Mesendoderm (in vitro differentiated cells): ENCODE measurements at places on chromosomes 11 and 22.
A peak's percentile ranks its signal among the peaks of the same experiment; 100 is the strongest.

DNA sequence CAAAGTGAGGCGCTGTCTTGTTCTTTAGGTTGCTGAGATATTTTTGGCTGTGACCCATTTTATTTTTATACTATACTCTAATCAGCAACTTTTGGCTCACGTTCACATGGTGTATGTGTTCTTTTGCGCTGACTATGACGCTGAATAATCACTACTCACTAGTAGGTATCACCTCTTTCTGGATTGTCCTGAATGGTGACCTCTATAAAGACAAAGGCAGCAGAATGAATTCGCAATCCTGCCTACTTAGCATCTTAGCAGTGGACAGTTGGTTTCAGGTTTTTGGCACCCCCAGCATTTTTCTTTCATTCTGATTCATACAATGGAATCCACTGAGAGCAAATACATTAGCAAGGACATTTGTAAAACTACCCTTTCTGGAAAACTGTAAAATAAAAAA, 351.3 kb downstream of the JRKL start:
- DNase-seq, result no peak

DNA sequence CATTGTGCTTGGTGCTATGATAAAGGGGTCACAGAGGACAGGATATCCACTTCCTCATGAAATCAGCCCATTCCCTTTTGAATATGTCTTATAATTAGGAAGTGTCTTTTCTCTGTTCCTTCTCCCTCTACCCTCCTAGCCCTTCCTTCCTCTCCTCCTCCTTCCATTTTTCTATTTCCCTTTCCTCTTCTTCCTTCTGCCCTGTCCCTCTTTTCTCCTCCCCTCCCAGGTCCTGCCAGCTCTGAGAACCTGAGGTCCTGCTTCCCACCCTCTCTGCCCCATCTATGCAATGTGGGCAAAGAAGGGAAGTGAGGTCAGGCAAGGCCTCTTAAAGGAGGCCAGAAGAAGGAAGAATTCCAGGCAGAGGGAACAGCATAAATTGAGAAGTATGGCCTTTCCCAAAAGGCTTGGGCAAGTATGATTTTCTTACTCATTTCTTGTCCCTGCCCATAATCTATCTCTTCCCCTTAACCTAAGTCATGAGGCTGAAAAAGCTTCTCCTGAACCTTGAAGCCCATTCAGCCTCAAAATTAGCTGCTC, 7.7 kb upstream of the UBASH3B start:
- DNase-seq, result no peak

GRCh38 chr11:69771466-69771865, 3.7 kb downstream of the FGF4 start:
- no peak for DNase-seq

GRCh38 chr11:64855596-64856304, 11.3 kb upstream of the CDC42BPG start:
- no peak for DNase-seq

- peak; percentile 85 for DNase-seq
These were observed 1.3 kb upstream of the PATZ1 start for GRCh38 chr22:31347251-31348008.

DNA sequence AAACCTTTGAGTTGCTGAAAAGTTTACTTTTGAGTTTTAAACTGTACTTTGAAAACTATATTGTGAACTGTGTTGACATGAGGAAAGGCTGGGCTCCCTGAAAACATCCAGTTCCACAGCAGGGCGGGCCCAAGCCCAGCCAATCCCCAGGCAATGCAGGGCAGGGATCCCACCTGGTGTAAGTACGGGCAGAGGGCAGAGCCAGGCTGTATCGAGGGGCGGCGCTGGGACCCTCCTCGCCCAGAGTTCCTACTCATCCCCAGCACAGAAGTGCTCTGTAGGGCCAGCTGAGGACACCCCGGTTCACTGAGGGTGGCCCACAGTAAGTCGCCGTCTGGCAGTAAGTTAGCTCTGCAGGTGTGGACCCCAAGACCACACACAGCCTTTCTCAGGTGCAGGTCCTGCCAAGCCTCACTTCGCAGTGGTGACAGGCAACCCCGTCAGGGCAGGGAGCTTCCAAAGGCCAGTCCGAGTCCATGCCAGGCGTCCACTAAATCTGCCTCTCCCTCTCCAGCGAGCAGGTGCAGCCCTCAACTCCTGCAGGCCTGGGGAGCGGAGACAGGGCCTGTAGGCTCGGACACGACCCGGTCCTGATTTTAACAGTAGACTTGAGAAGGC, 6.3 kb downstream of the RASSF7 start:
- DNase-seq, result no peak

DNA sequence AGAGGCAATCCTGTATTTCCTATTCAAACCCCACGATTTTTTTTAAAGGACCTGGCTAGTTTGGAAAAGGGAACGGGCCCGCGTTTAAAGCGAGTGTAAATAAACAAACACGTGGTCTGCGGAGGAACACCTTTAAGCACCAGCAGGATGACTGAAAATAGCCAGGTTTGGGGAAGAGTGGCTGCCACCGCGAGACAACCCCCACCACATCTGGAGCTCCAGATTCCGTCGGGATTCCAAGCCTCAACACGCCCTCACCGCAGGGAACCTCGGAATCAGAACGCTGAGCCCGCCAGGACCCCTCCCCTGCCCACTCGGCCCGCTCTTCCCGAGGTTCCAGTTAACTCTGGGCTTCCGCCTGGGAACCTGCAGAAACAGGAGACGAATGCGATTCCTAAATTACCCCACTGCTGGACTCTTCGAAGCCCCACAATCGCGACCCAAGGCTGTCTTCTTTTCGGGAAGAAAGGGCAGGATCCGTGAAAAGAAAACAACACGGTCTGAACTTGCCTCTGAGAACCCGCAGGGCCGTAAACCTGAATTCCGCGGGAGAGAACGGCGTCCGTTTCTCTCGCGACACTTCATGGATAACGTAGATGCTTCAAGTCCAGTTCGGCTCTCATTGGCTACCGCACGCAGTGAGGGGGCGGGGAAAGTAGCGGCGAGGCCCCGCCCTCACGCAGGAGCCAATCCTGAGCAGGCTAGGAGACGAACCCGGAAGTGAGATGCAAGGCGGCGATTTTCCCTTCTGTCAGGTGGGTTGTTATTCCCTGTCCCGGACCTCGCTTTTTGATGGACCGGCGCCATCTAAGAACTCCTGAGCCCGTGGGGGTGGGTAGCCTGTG, at the start of the genes ANKRD49 and MRE11:
Gene ANKRD49, plus strand, starts transcription at position 704 of the 845 bp plus-strand sequence. CDS start 2,710 bp downstream, outside the sequence.
Gene MRE11, minus strand, starts transcription at position 564 of the 845 bp plus-strand sequence. CDS start 1,043 bp downstream, outside the sequence.
- DNase-seq, result peak; percentile 100

DNA sequence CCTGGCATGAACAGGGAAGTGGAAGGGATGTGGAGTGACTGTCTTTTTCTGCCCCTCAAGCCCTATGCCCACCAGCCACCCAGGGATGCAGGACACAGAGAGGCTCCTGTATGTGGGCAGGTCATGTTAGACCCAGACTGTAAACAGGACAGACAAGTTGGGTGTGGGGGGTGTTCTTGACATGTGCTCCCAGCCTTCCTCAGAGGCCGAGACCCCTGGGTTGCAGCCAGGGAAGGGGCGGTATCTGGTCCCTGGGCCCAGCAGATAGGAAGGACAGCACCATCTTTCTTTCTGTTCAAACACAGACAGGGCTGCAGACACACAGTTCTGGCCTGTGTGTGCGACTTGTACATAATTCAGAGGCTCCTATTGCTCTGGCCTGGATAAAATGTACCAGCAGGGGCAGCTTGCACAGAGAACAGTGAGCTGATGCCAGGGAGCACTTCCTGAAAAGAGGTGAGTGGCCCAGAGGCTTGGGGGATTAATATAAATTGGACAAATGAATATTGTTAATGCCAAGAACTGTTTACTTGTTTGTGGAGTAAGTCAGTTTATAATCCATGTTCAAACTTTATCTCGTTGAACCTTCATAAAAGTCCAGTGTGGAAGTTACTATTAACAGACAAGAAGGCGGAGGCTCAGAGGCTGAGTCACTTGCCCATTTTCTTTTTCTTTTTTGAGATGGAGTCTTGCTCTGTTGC, 16.6 kb downstream of the GDPD5 start:
- DNase-seq, result no peak

- peak; percentile 88 for DNase-seq
These were observed 56.8 kb upstream of the THY1 start for GRCh38 chr11:119479685-119480275.

GRCh38 chr11:75280227-75280701, 39.7 kb downstream of the TPBGL start:
- peak; percentile 92 for DNase-seq

GRCh38 chr11:29962243-29962642, 54.6 kb downstream of the KCNA4 start:
- peak; percentile 75 for DNase-seq

GRCh38 chr11:116901964-116902688, 64.7 kb upstream of the APOA1 start:
- no peak for DNase-seq

DNA sequence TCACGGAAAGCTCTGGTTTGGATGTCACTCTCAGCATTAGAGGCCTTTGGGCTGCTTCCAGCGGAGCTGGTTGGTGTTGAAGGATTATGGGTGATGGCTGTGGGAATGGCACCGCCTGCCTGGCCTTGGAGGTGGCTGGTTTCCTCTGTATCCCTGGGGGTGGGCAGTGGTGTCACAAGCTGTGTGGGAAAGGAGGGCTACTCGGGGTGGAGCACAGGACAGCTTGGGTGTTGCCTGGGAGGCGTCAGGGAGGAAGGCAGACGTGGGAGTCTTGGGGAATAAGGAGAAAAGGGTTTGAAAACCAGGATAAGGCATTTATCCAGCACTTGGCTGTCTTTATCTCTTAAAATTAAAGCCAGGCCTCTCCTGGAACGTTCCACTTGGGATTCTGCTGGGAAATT, 71.8 kb downstream of the ADAMTS15 start:
- no peak for DNase-seq

GRCh38 chr11:83715927-83716535, 429.9 kb upstream of the CCDC90B start:
- no peak for DNase-seq

DNA sequence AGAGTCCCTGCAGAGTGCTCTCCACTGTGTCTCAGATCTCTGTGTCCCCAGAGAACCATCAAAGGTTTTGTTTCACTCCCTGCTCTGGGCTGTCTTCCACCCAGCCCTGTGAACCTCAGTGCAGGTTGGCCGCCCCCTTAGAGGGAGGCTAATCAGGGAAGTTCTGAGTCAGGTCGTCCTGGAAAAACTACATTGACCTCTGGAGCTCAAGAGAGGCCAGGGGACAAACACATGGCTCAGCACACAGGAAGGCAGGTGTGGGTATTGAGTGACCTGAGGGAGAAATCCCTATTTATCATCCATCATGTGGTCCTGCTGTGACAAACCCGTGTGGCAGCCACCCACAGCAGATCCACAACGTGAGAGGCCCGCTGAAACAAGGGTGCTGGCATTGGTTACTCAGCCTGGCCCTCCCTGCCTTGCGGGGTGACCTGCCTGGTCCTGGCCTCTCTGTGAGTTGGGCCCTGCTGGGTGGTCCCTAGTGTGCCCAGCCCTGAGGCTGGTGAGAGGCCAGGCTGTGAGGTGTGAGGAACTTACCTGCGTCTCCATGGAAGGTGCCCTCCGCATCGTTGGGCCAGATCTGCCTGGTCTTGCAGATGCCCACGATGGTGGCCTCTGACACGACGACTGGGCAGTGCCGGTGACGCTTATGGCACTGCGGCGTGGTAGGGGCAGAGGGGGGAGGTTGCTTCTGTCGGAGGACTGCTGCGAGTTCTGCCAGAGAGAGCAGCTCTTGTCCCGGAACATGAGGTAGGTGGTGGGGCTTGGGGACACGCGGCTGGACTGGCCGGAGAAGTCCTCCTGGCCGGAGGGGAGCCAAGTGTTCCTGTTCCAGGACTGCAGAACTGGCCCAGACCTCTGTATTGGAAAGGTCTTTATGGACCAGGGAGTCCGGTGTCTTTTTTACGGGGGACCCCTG, 669 bp upstream of the BCR start:
- peak; percentile 26 for DNase-seq

- DNase-seq, result no peak
These were observed 48.0 kb downstream of the CELF1 start for GRCh38 chr11:47504910-47505309.

- DNase-seq, result no peak
These were observed 79.7 kb downstream of the FAT3 start for GRCh38 chr11:92304271-92304670.

DNA sequence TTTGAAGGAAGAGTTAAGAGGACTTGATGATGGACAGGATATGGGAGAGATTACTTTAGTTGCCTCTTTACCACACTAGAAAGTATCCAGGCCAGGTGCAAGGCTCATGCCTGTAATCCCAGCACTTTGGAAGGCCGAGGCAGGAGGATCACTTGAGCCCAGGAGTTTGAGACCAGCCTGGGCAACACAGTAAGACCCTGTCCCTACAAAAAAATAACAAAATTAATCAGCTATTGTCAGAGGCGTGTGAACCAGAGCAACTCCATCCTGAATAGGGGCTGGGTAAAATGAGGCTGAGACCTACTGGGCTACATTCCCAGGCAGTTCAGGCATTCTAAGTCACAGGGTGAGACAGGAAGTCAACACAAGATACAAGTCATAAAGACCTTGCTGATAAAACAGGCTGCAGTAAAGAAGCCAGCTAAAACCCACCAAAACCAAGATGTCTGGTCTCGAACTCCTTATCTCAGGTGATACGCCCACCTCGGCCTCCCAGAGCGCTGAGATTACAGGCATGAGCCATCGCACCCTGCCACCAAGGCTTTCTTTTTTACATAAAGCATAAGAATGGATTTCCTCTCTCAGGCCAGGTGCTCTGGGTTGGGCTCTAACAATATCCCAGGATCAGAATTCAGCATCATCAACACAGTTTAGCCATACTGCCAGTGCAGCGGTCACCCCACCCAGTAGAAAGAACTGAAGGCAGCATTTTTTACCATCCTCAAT, 17.8 kb downstream of the PI4KA start:
- DNase-seq, result peak; percentile 56

DNA sequence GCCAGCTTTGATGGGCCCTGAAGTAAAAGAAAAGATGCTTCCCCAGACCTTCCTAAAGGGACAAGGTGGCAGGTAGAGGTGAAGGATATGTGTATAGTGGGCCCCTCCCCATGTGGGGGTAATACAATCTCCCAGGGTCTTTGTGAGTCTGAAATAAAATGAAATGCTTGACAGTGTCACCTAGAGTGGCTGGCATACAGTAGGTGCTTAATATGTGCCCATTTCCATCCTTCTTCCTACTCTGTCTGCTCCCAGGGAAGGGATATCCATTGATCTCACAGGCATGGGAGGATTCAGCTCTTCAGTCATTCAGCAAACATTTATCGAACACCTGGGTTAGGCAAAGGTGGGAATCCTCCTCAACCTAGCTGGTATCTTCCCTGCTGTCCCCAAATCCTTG, 6.1 kb upstream of the CREB3L1 start:
- DNase-seq, result no peak
